BE2C (cell line): ENCODE measurements at places on chromosomes 6 and 20.

DNA sequence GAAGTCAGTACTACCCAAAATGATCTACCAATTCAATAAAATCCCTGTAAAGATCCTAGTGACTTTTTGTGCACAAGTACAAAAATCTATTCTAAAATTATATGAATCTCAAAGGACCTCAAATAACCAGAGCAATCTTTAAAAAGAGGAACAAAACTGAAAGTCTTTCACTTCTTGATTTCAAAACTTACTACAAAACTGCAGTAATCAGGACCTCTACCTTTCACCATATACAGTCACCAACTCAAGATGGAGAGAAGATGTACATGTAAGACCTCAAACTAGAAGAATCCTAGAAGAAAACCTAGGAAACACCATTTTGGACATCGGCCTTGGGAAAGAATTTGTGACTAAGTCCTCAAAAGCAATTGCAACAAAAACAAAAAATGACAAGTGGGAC is 109.5 kb upstream of the CD93 start:
- no peak for DNase-seq

DNA sequence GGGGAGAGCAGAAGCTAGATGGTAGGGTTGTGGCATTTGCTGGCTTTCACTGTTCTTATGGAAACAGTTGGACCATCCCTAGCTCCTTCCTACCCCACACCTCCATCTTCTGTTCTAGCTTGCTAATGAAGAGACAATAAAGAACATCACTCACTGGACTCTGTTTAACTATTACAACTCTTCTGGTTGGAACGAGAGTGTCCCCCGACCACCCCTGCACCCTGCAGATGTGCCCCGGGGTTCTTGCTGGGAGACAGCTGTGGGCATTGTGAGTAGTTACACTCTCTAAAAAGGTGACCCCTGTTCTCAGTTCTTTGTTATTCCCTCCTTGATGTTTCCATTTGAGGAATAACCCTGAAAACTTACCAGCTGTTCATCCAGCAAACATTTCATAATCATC is 40.4 kb upstream of the NOP56 start:
- DNase-seq = no peak

DNA sequence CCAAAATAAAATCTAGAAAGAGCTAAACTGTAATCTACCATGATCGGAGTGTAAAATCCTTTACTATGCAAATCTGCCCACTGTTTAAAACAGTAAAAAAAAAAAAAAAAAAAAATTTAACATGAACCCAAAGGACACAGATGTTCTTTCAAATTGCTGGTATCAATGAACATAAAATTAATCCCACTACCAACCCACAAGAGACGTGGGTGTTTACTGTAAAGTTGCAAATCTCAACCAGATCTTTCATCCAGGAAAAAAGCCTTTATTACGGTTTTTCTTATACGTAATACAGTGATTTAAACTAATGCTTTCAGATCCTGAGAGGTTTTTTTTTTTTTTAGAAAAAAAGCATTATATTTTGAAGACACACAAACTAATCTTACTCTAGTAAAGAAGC is 2.5 kb downstream of the CDK19 start:
- no peak for DNase-seq

DNA sequence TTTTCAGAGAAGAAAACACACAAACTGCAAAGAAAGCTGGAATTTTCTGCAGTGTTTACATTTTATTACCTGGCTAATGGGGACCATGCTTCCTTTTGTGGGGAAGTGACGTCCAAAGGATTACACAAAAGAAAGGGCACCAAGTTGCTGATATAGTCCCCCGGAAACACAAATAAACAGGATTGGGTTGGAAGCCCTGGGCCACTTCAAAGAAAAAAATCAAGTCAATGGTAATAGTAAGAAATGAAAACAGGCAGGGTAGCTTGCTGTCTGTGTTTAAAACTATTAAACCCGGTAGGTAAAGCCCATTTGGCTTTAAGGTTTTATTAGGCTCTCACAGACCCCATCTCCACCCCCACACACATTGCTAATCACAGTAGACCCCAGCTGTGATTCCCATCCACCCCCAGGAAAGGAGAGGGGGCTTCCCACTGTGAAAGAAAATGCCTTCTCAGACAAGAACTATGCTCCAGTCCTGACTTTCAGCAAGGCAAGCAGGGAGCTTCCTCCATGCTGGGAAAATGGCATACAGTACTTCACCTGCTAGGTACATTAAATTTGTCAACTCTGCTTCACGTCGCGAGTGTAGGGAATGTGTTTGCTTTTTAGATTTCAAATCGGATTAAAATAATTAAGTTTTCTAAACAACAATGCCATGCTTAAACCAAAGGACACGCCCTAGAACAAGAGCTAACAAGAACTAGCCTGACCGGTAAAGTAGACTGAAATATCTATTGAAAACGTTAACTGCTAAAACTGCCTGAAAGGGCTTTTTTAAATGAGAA is 1.1 kb downstream of the PERP start:
- no peak for DNase-seq

- DNase-seq = peak; percentile 48
Observed at GRCh38 chr6:51077821-51078518, 259.3 kb downstream of the TFAP2B start.
